ENCODE measurements at places on chromosomes 1 and 21.

DNA sequence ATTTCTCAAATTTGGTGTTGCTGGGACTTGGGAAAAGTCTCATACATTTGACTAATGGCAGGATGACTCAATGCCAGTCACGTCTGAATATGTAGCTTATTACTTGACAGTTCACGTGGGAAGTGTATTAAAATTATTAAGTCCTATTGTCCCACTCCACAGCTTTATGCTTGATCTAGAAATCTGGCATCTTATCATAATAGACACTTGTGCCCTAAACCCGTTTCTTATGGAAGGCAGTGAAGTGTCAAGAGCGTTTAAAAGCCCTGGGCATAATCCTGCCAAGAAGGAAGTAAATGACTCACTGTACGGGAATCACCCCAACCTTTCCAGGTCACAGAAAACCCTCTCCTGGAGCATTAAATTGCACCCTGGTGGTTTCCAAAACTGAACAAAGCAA lies 207.4 kb downstream of the APP start:
- DNase-seq, result no peak

- DNase-seq, result no peak
These were observed 8.7 kb downstream of the CSF1 start for GRCh38 chr1:109919303-109919702.

DNA sequence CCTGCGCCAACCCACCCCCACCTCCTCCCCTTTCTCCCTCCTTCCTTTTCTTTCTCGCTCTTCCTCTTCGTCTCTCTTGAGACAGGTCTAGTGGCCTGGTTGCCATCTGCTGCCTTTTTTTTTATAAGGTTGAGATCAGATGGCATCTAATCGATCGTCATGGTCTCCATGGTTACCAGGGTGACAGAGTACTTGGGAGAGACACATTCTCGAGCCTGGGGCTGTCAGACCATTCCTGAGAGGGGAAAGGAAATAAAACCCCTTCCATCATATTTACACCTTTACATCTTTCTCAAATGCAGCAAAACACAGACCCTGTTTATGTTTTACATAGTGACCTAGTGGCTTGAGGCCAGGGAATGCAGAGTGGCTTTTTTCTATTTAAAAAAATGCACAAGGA lies 53.5 kb upstream of the SLC22A15 start:
- no peak for DNase-seq

DNA sequence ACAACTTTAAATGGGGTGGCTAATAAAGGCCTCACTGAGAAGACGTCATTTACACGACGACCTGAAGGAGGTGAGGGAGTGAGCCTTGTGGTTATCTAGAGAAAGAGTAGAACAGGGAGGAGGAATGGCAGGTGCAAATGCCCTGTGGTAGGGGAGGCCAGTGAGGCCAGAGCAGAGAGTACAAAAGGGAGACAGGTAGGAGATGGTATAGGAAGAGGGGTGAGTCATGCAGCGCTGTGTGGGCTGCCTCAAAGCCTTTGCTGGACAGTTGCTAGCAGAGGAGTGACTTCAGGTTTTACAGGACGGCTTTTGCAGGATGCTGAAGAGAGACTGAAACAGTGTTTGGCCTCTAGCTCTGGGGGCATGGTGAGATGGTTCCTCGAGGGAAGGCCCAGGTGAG lies 116.0 kb downstream of the IER5 start:
- DNase-seq, result no peak

DNA sequence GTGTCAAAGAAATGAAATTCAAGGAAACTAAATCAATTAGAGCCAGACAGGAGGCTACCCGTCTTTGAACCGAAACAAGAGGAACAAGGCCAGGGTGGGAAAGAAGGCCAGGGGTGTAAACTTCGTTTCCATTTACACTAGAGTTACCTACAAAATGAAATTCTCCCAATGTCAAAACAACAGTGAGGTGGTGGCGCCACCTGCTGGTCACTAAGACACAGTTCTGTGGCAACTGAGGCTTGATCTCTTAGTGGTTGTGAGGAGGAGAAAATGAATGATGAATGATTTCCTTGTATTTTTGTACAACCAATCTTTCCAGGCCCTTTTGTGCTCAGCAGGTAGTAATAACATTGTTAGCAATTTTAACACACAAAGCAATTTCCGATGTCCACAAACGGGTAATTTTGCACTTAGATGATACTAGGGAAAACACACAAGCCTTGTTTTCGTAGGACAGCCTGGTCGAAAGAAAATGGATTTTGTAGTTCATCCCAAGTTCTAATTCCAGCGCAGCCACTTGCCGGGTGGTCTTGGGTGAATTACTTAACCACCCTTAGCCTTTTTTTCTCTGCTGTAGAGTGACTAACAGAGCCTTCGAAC lies 54.8 kb upstream of the SOD1 start:
- DNase-seq, result peak; percentile 59

GRCh38 chr1:89624715-89625323 lies 8.1 kb upstream of the LRRC8C start:
- no peak for DNase-seq

DNA sequence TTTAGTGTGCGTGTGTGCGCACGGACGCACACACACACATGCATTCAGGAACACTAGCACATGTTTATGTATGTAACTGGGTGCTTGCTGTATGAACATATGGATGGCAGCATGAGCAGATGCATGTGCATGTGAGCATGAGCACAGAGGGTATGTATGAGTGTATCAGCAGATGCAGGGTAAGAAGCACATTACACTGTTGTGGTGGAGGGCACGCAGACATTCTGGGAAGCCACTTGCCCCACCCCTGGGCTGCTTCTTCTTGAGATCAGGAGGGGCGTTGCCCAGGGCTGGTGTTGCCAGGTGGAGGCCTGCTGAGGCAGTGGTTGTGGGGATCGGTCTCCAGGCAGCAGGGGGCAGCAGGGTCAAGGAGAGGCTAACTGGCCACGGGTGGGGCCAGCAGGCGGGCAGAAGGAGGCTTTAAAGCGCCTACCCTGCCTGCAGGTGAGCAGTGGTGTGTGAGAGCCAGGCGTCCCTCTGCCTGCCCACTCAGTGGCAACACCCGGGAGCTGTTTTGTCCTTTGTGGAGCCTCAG lies 3.9 kb upstream of the P3R3URF start:
- peak; percentile 25 for DNase-seq

GRCh38 chr1:206831650-206832049 lies 33.8 kb upstream of the IL20 start:
- DNase-seq, result no peak

- no peak for DNase-seq
These were observed 20.5 kb downstream of the STPG1 start for GRCh38 chr1:24392982-24393650.

- peak; percentile 72 for DNase-seq
These were observed 131.4 kb downstream of the HS2ST1 start for GRCh38 chr1:87045761-87046304.

DNA sequence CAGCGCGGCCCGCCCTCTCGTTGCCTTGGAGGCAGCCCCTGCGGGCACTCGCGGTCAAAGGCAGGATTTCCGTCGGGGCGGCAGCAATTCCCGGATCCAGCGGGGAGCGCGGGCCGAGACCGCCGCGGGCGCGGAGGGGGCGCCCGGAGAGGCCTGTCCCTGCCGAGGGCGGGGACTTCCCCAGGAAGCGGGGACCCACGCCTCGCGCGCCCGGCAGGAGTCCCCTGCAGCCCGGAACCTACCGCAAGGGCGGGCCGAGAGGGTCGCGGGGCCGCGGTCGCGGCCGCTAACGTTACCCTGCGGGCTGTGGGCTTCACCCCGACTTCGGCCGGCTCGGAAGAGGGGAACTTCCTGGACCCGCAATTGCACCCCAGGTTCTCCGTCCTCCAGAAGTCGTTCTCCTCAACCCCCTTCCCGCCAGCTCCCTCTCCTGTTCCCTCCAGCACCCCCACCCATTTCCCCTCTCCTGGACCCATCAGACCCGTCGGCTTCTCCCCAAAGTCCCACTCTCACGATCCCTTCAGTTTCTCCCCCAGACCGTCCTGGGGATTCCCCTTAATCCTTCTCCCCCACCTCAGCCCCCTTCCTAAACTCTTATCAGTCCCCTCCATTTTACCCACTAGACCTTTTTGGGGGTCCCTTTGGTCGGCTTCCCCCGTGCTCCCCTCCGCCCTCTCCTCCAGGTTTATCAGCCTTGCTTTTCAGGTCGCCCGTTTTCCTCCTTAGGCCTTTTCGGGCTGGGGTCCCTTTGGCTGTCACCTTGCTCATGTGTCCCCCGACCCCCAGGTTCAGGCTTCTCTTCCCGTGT lies 604 bp downstream of the FGR start:
- peak; percentile 53 for DNase-seq

GRCh38 chr1:116513956-116514355 lies 56.9 kb downstream of the CD58 start:
- no peak for DNase-seq

DNA sequence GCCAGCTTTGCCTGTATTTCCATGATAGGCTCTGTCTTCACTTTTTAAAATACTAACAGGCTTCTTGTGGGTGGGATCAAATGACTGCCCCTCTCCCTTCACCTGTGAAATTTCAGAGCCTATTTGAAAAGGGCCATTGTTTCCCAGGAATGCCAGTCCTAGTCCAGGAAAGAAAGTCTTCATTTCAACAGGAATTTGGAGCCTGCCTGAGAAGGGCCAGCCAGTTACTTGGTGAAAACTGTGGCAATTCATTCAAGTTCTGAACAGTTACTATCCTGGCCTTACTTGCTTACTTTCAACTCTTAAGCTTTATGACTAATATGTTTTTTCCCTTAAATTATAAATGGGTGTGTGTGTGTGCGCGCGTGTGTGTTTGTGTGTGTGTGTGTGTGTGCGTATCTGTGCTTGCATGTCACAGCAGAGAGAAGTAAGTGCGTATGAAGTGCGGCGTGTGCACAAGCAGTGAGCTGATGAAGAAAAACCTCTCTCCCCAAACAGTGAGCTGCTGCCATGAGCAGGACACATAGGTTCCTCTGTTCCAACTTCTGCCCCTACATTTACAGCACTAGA lies 67.5 kb upstream of the RNPC3 start:
- DNase-seq, result no peak

GRCh38 chr1:8361198-8361849 lies 43.4 kb downstream of the SLC45A1 start:
- DNase-seq, result no peak

- no peak for DNase-seq
These were observed 6.3 kb downstream of the JMJD4 start for GRCh38 chr1:227728892-227729143.

DNA sequence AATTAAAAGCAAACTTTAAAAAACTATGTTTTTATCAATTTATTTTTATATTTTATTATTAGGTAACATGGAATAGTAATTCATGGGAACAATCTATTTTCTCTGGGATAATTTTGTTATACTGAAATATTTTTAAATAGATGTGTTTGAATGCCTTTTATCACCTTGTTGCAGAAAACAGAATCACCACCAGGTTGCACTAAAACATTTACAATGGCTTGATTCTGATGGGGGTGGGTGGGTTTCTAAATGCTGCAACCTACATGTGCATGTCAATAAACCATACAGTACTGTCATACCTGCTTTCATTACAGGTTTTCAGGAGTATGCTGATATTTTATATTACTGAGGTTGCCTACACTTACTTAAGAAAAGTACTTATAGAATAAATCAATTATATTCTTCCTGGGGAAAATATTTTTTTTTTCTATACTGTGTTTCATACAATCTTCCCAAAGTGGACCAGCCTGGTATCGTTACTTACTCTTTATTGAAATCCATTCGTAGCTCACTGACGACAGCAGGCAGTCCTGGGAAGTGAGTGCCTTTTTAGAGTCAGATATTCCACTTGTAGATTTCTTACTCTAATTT lies 132.8 kb downstream of the PTPRC start:
- no peak for DNase-seq

DNA sequence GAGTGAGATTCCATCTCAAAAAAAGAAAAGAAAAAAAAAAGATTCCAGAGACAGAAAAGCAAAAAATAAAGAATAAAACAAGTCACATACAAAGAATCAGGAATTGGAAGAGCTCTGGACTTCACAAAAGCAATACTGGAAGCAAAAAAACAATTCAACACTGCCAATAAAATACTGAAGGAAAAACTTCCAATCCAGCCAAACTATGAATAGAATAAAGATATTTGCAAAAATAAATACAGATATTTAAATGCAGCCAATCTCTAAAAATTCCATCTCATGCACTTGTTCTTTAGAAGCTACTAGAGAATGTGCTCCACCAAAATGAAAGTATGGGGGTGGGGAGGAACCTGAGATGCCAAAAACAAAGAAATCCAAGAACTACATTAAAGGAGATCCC lies 29.4 kb upstream of the RBM34 start:
- no peak for DNase-seq

GRCh38 chr1:25832336-25833037 lies 12.7 kb downstream of the MTFR1L start:
- DNase-seq, result no peak

- DNase-seq, result no peak
These were observed 28.0 kb downstream of the CRYAA start for GRCh38 chr21:43196826-43197225.

GRCh38 chr1:30726236-30726635 lies 2.9 kb upstream of the MATN1 start:
- no peak for DNase-seq

DNA sequence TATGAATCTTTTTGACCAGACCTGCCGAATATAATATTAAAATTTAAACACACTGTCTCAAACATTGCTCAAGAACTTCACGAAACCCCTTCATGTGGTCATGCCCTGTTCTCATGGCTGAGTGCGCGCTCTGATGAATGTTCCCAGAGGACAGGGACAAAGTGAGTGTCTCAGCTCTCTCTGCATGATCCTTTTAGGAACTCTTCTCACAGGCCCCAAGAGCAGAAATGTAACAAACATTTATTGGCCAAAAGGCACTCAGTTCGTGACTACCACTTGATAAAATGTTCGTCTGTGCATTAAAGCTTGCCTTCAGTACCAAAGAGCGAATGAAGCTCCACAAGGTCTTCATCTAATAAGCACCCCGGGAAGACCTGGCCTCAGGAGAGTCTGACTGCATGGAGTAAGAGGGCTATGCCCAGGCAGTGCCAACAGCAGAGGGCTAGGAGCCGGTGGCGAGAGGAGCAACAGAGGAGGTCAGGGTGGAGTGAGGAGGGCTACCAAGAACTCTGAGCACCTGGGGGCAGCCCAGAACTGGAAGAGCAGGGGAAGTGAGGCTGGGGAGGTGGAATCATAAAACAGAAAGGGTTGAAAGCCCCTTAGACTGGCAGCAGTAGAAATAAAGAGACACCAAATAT lies 171.1 kb downstream of the RHOU start:
- no peak for DNase-seq

DNA sequence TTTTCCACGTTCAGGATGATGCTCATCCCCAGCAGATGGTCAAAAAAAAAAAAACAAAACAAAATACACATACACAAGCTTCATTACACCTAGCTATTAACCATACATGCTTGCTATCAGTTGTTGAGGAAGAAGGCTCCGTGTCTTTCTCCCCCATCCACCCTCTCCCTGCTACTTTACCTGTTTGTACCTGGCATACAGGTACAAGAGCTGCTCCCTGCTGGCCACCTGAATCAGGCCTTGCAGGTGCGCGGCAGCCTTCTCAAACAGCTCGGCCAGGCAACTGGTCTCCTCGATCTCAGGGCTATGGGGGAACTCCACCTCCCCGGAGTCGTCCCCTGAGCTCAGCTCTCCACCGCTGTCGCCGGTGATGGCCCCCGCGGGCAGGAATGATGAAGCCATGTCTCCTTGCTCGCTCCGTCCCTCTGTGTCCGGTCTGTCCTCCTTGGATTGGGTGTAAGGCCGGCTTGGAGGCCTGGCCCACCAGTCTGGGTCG lies 464 bp downstream of the ACBD6 start:
- DNase-seq, result no peak

Data from stimulated activated naive CD8-positive, alpha-beta T cell treated with anti-CD3 and anti-CD28 coated beads, Interleukin-15, amount 100 ng/mL, for 72 hours (primary cell).